ENCODE measurements at places on chromosomes 13 and 19.

GRCh38 chr19:2618611-2619010 is 83.9 kb downstream of the GNG7 start:
- peak; percentile 26 for DNase-seq

GRCh38 chr13:112968910-112969691 is at the start of gene MCF2L:
Gene MCF2L, plus strand, starts transcription at chr13:112969214. Its CDS starts 166 bp downstream, at chr13:112969380.
- DNase-seq, result peak; percentile 61

- no peak for DNase-seq
These were observed 47.5 kb downstream of the DCT start for GRCh38 chr13:94431987-94432386.

DNA sequence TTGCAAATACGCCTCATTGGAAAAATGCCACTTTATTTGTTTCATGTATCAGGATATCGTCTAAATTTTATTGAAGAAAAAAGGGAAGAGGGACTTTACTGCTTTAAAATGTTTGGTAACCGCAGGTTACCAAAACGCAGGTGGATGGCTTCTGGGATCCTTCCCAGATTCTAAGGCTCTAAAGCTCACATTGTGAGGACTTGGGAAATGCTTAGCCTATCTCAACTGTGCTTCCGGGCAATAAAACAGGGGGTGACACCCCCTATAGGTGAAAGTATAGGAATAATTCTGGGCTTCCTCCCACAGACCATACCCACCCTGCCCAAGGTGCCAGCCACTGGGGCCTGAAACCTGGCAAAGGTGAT is 73.2 kb upstream of the IPO5 start:
- DNase-seq, result no peak

GRCh38 chr13:71395053-71395452 is 472.0 kb downstream of the DACH1 start:
- DNase-seq, result no peak

GRCh38 chr13:74675182-74675581 is 541.0 kb upstream of the KLF12 start:
- no peak for DNase-seq

- DNase-seq, result peak; percentile 49
These were observed 3.4 kb downstream of the DNMT1 start for GRCh38 chr19:10191347-10191746.

GRCh38 chr19:11617180-11618062 is 20.1 kb downstream of the ZNF627 start:
- no peak for DNase-seq

- DNase-seq, result no peak
These were observed 45.2 kb downstream of the GPR180 start for GRCh38 chr13:94646904-94647303.

DNA sequence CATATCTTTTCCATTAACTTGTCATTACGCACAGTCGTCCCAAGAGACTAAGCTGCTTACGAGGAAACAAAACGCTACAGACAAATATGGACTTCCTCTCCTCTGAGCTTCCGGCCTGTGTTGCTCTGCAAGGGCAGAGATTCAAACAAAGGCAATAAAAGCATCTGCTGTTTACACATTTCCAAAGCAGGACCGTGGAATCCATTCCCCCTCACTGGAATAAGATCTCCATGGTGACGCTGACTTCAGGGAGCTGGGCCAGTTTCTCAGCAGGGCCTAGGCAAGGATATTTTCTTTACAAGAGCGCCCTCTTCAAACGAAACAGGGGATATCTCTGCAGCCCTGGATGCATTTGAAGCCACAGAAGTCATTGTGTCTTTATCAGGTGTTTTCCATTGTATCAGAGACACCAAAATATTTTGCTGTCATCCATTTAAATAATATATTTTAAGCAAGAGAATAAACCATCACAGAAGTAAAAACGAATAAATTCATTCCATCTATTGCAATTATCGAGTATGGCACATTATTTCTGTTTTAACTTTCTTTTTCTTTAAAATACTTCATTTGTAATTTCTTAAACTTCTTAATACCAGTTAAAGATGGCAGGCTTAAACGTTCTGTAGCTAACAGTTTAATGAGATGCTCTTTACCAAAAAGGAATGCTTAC is 177.5 kb downstream of the DCLK1 start:
- peak; percentile 91 for DNase-seq

DNA sequence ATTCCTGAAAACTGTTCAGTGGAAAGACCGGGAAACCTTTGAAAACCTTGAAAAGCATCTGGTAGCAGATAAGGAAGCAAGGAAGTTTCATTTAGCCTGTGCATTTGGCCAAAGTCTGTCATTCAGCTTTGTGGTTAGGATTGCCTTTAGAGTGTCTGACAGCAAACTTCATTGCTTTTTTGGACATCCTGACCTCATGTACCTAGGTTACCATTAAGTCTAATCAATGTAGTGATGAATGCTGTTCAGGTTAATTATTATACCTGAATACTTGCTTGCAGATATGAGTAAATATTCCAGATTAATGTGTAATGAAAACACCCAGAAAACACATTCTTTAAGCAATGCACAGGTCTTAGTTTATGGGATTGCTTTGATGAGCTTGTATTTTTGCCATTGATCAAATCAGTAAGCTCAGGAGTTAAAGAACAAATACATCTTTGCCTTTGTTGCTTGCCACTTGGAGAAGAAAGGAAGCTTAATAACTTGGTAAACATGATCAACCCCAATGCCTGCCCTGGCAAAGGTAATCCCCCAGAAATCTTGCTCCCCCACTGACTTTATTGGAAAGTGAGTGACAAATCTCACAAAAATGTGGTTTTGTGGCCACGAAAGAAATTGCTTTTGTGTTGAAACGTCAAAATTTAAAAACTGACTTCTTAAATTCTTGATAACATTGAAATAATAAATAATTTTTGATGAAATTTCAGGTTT is 87.4 kb downstream of the SLC15A1 start:
- DNase-seq, result no peak

GRCh38 chr13:31053091-31053490 is 108.6 kb downstream of the HSPH1 start:
- DNase-seq, result peak; percentile 31

- no peak for DNase-seq
These were observed 5.7 kb downstream of the PGPEP1 start for GRCh38 chr19:18346091-18346490.

GRCh38 chr13:83162493-83162892 is 719.8 kb downstream of the SLITRK1 start:
- no peak for DNase-seq

- peak; percentile 84 for DNase-seq
These were observed 2.3 kb upstream of the TMEM91 start for GRCh38 chr19:41373993-41374392.

- DNase-seq, result peak; percentile 14
These were observed 40.8 kb downstream of the RCBTB2 start for GRCh38 chr13:48492096-48492440.

GRCh38 chr13:42474954-42475353 is 99.0 kb upstream of the TNFSF11 start:
- DNase-seq, result no peak

DNA sequence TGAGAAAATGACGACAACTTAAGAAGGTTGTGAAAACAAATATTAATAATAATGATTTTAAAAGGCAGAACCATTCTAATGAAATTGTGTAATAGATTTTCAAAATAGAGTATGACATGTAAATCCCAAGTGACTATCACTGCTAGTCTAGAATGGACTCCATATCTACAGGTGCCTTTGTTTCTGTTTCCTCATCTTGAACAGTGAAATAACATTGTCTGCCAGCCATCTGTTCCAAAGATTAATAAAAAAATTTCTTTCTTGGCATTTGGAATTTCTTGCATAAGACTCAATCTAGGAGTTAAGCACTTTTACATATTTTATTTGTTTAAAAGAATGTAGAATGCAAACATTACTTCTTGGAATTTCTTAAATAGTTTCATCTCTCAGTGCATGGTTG is 520.1 kb upstream of the ARGLU1 start:
- DNase-seq, result no peak

GRCh38 chr13:89490661-89491060 is 1819.5 kb downstream of the SLITRK5 start:
- no peak for DNase-seq

DNA sequence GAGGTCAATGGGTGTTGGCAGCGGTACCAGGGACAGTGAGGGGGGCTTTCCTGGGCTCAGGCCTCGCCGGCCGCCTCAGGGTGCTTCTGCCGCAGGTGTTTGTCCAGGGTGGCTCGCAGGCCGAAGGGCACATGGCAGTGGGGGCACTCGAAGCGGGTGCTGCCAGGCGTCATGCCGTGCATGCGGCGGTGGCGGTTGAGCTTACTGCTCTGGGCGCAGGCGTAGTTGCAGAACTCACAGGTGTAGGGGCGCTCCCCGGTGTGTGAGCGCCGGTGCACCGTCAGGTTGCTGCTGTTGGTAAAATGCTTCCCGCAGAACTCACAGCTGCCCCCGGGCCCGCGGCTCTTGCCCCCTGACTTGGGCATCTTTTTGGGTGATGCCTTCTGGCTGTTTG is 4.7 kb downstream of the ZNF296 start:
- no peak for DNase-seq

GRCh38 chr19:38412961-38413360 is 10.1 kb downstream of the FAM98C start:
- no peak for DNase-seq

DNA sequence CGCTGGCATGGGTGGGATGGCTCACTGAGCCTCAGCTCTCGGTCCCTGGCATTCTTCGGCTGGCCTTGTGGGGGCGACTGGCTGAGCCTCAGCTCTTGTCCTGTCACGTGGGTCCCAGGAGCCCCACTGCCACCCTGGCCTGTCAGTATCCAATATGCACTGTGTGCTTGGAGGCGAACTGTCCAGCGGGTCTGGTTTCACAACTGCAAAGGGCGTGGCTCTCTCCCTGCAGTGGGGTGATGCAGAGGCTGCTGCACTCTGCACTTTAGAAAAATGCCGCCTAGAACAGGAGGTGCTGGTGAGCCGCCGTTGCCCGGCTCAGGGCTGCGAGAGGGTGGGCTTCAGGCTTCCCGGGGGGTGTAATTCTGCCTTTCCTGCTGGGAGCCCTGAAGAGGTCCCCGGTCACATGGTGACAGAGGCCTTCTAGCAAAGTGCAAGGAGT is 17.0 kb upstream of the TMEM255B start:
- DNase-seq, result peak; percentile 81

GRCh38 chr19:49116544-49116943 is 2.4 kb downstream of the LIN7B start:
- no peak for DNase-seq

GRCh38 chr19:23543351-23543750 is 143.7 kb downstream of the ZNF675 start:
- DNase-seq, result no peak

- no peak for DNase-seq
These were observed 186.5 kb downstream of the NHLRC3 start for GRCh38 chr13:39224671-39225240.

GRCh38 chr13:33644581-33645543 is 173.1 kb upstream of the RFC3 start:
- DNase-seq, result peak; percentile 39

DNA sequence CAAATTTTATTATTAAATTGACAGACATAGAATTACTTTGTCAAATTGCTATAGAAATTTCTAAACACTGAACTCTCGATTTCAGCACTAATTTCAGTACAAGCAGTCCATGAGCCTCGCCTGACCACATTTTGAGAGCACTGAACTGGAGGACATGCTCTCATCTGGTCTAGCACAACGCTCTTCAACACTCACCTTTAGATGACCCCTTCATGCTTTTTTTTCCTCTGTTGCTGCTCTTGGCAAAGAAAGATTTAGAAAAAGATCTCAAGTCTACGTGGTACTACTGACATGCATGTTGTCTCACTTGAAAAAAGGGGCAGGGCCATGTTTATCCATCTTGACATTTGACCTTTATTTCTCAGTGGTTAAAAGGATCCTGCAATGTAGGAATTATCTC is 981.5 kb downstream of the DIAPH3 start:
- no peak for DNase-seq

DNA sequence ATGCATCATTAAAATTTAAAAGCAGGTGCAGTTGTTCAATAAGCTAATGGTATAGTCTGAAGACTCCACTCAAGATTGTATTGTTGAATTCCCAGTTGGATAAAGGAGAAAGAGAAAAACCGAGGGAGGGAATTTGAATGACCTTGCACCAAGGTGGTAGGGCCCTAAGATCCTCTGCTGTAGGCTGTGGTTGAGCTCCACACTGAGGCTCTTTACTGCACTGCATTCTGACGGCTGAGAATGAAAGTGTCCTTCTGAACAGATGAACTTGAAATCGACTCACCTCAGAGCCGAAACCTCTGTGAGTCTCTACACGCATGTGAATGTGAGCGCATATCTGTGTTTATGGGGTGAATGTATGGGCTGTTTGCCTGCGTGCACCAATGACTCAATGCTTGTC is 388.9 kb upstream of the DACH1 start:
- peak; percentile 49 for DNase-seq

DNA sequence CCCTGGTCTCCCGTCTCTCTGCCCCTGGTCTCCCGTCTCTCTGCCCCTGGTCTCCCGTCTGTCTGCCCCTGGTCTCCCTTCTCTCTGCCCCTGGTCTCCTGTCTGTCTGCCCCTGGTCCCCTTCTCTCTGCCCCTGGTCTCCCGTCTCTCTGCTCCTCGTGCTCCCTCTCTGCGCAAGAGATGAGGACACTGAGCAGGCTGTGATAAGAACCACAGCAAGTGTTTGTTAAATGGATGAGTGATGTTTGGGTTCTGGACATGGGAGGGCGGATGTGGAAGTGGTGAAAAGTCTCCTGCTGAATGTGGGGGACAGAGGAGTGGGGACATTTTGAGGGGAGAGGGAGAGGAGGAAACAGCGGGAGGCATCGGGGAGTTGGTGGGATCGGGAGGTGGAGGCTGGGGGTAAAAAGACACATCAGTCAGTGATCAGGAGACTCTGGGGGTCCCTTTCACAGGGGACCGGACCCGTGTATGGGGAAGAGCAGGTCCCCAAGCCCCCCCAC is 8.0 kb downstream of the NPAS1 start:
- DNase-seq, result no peak

DNA sequence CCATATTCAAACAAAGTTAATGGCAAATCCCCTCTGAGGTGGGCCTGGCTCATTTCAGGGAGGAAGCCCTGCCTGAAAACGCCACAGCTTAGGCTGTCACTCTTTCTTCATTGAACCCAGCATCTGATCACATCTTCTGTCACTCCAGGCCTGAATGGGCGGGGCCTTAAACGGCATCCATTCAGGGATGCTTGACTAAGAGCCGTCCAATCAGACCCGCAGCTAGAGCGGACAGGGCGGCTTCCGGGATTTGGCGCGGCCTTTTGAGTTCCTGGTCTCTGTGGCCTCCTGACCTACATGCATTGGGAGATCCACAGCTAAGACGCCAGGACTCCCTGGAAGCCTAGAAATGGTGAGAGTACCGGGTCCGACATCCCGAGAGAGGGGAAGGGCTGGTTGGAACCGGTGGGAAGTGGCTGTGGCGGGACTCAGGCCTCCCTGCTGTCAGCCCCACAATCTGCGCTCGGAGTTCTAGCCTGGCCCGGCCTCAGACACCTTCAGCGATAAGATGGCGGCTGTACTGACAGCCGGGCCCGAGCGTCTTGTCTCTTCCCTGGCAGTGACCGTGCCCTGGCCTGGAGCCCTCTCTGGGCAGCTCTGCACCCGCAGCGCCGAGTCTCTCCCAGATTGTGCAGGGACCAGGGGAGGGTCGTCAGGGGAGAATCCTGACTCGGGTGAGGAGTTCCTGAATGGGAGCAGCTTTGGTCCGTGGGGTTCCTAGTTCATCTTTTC is at the start of gene ZNF723:
ZNF723 (plus strand) TSS at position 261 of the 732 bp plus-strand sequence; CDS start at position 350, 89 bp downstream.
- DNase-seq, result no peak

- DNase-seq, result no peak
These were observed 393.7 kb downstream of the FOXO1 start for GRCh38 chr13:40272776-40273139.

GRCh38 chr13:92179223-92179622 is 780.8 kb downstream of the GPC5 start:
- no peak for DNase-seq

GRCh38 chr13:73158851-73159250 is 100.0 kb downstream of the KLF5 start:
- no peak for DNase-seq
